ENCODE measurements at places on chromosomes 4 and X.

GRCh38 chrX:16464369-16464768 is 185.6 kb upstream of the S100G start:
- no peak for DNase-seq

DNA sequence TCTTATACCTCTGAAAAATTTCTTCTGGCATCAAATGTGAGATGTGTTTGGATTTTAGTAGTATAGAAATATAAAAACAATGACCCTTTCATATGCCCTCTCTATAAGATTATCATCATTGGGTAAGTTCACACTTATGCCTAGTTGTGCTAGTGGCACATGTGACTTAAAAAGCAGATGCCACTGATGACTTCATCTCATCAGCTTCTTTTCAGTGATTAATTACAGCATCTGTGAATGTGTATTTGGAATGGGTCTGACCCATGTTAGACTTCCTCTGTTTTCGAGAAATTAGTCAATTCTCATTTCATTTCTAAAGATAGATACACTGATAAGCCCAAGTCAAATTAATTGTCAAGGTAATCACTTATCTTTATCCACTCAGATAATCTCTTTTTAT is 698.7 kb downstream of the GABRG1 start:
- DNase-seq, result no peak

GRCh38 chr4:134365852-134366251 is 164.3 kb upstream of the PABPC4L start:
- DNase-seq, result no peak

- DNase-seq, result no peak
Measured at GRCh38 chrX:153598541-153599191, at the start of gene CCNQ. CCNQ (minus strand) TSS chrX:153599139; CDS start chrX:153599073, 66 bp downstream.

- no peak for DNase-seq
Measured at GRCh38 chr4:129929052-129929451, 833.1 kb downstream of the C4orf33 start.

- DNase-seq, result no peak
Measured at GRCh38 chrX:4809571-4809970, 1096.1 kb upstream of the PRKX start.

DNA sequence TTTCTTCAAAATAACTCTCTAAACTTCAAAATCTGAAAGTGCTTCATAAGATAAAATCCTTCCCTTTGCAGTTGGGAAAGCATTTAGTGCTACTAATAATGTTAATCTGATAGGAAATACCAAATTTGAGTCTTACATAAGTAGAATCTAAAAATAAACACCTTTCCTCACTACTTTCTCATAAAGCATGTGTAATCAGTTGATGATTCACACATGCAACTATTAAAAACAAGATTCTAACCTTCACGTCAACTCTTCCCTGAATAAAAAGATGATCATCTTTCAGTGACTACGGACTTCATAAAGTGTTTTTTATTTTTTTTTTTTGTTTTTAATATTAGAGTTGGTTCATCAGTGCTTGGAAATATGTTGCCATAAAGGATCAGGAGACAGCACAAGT is 172.6 kb downstream of the ACTRT1 start:
- DNase-seq, result no peak

- no peak for DNase-seq
Measured at GRCh38 chr4:41413670-41414411, 124.1 kb upstream of the LIMCH1 start.

DNA sequence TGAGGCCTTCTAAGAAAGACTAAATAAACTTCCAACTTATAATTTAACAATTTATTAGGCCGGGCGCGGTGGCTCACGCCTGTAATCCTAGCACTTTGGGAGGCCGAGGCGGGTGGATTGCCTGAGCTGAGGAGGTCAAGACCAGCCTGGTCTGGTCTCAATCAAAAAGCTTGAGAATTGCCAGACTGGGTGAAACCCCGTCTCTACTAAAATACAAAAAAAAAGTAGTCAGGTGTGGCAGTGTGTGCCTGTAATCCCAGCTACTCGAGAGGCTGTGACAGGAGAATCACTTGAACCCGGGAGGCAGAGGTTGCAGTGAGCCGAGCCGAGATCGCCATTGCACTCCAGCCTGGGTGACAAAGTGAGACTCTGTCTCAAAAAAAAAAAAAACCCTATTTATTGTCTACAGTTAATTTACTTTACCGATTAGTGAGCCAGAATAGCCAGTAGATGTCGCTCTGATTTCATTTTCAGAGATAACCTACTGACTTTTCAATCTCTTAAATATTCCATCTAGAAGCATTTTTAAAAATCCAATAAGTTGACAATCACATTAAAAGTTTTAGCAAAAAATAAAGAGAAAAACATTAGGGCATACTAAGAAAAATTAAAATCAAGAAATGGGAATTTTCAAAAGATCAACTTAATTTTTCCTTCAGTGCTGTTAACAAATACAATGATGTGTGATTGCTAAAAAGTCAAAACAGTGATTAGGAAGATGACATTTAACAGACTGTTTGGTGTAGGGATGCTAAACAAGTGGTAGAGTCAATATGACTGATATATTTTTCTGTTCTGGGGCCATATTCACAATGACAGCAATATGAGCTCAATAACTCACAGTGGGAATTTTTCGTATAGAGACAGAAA is 4.3 kb upstream of the SHROOM3 start:
- no peak for DNase-seq

DNA sequence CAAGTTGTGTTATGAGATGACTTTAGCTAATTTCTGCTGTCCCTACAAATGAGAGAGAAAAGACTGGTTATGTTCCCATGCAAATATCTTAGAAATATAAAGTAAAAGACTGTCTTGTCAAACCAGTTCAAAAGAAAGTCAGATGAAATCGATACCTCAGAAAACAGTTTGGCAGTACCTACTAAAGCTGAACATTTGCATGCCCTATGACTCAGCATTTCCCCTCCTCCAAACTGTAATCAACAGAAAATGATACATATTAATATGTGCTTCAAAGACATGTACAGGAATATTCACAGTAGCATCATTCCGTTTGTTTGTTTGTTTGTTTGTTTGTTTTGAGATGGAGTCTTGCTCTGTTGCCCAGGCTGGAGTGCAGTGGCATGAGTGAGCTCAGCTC is 90.3 kb downstream of the ARX start:
- no peak for DNase-seq

- DNase-seq, result no peak
Measured at GRCh38 chrX:152154050-152154449, 15.7 kb upstream of the MAGEA10 start.

- no peak for DNase-seq
Measured at GRCh38 chr4:117844594-117844993, 189.7 kb upstream of the NDST3 start.

DNA sequence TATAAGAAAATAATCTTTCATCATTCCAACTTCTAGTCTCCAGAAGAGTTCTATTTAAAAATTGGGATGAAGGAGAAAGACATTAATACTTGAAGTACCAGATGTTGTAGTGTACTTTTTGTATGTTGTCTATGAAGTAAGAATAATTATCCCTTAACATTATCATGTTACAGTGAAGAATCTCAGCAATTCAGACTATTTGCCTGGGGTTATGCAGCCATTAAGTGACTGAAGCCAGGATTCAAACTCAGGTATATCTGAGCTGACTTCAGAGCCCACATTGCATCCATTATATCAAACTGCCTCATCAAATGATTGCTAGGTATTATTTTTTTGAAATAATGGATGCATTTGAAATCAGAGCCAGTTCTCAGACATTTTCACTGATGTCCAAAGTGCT is 76.1 kb upstream of the FHDC1 start:
- no peak for DNase-seq

GRCh38 chr4:139913398-139913990 is 240.5 kb downstream of the MAML3 start:
- no peak for DNase-seq

DNA sequence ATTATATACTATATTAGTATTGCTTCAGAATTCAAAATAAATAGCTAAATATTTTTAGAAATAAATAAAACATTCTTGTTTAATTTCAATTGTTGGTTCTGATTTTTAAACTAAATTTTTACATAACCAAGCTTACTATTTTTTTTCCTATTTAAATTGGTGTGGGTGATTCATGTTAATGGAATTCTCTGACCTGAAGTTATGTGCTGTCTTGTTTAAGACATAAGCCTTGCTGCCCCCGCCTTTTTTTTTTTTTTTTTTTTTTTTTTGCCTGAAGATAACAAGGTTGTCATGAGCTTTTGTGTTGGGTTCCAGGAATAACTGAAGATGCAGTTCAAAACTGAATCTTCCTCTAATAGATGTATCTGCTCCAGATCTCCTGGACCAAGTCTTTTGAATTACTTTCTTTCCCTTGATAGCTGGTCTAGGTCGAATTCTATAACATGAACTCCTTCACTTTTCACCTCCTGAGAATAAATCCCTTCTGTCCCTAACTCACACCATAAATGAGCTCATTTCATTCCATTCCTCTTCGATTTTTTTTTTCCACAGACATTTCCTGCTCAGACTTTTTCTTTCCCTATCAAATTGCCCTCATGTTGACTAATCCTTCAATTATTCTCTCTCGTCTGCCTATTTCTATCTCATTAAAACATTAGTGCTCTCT is 261.5 kb upstream of the FTHL17 start:
- DNase-seq, result no peak

DNA sequence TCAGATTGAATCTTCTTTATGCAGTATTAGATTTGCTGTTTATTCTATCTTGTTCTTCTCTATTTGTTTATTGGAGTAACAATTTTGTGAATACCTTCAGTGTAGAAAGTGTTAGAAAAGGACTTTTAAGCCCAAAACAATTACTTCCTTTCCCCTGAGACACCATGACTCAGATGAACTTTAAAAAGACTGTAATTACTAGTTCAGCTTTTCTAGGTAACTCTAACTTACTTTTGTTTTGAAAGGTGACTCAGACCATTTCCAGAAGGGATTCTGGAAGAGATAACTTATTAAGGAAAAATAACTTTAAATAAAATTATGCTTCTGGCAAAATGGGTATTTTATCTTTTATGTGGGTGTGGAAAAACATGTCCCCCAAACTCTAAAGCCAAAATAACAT is 561.5 kb upstream of the PCDH10 start:
- DNase-seq, result no peak

GRCh38 chr4:100870940-100871772 is 353.3 kb upstream of the EMCN start:
- no peak for DNase-seq

- no peak for DNase-seq
Measured at GRCh38 chr4:52010986-52011385, 9.2 kb downstream of the LRRC66 start.

DNA sequence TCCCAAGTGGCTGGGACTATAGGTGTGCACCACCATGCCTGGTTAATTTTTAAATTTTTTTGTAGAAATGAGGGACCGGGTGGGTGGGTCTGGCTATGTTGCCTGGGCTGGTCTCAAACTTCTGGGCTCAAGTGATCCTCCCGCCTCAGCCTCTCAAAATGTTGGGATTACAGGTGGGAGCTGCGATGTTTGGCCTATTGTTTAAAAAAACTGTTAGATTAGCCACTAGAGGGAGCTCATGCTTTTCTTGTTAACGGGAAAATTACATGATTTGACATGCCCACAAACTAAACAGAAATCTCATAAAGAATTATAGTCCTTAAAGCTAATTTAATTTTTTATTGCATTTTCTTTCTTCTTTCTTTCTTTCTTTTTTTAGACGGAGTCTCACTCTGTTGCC is 5.0 kb upstream of the SDAD1 start:
- DNase-seq, result no peak

GRCh38 chr4:143281507-143282190 is 55.0 kb upstream of the GAB1 start:
- DNase-seq, result no peak

DNA sequence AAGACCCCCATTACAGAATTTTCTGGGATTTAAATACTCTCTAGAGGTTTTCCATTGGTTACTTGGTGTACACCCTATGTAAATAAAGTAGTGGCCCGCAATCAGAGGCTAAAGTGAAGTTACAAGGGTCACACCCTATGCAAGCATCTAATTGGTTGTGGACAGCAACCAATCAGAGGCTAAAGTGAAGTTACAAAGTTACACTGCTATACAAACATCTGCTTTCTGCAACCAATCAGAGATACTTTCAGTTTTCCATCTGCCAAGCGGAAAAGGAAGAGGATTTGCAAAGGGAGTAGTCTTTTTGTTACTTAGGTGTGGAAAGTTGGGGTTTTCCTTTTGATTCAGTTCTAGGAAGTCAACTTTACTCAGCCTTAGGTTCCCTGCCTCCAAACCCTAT is 2.0 kb upstream of the ATRX start:
- no peak for DNase-seq

- no peak for DNase-seq
Measured at GRCh38 chrX:136162827-136163570, 15.7 kb downstream of the FHL1 start.

GRCh38 chrX:17187136-17187756 is 187.8 kb upstream of the NHS start:
- DNase-seq, result no peak

DNA sequence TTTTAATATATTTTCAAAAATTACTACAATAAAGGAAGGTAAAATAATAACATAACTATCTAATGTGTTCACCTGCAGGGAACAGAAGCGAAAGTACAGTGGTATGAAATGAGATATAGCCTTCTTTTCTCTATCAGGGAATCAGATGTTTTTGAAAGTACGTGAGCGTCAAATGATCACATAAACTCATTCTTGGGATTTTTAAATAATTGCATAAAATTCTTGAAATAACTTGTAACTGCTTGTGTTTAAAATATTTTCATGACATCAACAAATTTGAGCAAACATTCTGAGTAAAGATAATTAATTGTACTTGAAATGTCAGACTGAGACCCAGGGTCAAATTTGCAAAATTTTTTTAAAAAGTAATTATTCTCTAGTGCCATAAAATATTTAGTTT is 193.5 kb upstream of the NEIL3 start:
- no peak for DNase-seq

DNA sequence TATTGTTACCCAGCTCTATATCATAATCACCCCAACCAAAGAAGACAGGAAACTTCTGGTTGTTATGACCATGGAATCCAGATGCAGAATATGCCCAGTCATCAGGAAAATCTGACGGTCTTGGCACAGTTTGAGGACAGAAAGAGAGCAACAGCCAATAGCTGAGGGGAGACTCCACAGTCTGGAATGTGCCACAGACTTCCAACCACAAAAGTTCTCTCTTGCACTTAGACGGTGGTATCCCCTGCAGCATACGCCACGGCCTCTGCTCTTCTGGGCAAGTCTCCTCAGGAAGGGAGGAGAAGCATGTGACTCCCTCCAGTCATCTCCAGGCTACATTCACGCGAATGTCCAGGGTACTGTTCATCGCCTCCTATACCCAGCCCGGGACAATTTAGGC is 18.4 kb downstream of the ZNF827 start:
- DNase-seq, result no peak

GRCh38 chrX:130916636-130917422 is 13.8 kb upstream of the ENOX2 start:
- no peak for DNase-seq

DNA sequence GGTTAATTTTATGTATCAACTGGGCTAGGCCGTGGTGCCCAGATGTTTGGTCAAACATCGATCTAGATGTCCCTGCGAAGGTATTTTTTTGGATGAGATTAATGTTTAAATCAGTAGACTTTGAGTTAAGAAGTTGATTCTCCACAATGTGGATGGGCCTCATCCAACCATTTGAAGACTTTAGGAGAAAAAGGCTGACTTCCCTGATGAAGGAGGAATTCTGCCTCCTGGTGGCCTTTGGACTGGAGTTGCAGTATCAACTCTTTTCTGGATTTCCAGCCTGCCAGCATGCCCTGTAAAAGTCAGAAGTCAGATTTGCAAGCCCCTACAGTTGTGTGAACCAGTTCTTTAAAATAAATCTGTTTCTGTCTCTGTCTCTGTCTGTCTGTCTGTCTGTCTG is 91.4 kb downstream of the STK32B start:
- no peak for DNase-seq

- no peak for DNase-seq
Measured at GRCh38 chr4:108690738-108691137, 40.3 kb downstream of the OSTC start.
